ENCODE measurements at places on chromosomes 16 and 17.

DNA sequence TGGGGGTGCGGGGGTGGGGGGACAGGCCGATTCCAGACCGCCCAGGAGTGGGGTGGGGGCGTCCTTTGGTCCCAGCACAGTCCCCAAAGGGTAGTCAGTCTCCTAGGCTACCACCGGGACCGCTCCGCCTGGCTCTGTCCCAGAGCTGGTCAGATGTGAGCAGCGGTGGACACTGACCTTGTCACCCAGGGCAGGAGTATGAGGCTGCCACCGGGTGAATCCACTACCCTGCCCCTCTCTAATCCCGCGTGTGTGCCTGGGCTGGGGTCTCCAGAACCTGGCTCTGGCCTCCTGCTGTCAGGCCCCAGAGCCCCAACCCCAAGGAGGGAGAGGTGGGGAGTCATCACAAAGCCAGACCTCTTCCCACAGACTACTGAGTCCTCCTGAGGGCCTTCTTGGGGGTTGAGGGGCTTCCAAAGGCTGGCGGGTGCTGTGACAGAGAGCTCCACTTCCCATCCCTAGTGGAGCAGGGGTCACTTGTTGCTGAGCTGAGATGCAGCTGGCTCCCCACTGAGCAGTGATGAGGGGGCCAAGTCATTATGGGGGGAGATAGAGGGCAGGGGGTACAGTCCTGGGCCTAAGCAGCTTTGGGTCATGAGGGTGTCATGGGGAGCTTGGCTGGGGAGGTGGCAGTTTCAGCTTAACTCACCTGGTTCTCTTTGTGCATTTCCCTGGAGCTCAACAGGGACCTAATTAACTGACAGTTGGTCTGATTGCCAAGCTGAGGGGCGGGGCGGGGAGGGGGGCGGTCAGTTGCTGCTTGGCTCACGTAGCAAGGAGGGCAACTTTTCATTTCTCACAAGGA lies 1.2 kb downstream of the PPP1R1B start:
- DNase-seq = no peak

- no peak for DNase-seq
Measured at GRCh38 chr17:4998732-4999429, 1.1 kb downstream of the KIF1C start.

- DNase-seq = peak; percentile 57
Measured at GRCh38 chr17:69574257-69575197, 160.0 kb downstream of the MAP2K6 start.

GRCh38 chr17:8492121-8492520 lies 56.4 kb downstream of the NDEL1 start:
- DNase-seq = no peak

DNA sequence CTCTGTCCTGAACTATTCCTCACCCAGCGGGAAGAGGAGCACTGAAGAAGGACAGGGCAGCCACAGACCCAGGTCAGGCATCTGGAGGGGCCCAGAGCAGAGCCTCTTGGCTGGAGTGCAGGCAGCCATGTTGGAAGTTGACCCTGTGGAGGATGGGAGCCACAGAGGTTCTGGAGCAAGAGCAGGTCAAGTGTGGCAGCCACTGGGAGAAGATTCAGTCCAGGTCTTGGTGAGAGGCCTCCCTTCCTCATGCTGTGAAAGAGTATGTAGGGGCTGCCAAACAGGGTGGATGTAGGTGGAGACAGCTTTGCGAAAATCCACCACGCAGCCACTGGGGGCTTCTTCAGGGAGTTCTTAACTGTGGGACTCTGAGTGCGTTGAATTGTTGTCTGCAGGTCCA lies 590 bp upstream of the CD79B start:
- no peak for DNase-seq

DNA sequence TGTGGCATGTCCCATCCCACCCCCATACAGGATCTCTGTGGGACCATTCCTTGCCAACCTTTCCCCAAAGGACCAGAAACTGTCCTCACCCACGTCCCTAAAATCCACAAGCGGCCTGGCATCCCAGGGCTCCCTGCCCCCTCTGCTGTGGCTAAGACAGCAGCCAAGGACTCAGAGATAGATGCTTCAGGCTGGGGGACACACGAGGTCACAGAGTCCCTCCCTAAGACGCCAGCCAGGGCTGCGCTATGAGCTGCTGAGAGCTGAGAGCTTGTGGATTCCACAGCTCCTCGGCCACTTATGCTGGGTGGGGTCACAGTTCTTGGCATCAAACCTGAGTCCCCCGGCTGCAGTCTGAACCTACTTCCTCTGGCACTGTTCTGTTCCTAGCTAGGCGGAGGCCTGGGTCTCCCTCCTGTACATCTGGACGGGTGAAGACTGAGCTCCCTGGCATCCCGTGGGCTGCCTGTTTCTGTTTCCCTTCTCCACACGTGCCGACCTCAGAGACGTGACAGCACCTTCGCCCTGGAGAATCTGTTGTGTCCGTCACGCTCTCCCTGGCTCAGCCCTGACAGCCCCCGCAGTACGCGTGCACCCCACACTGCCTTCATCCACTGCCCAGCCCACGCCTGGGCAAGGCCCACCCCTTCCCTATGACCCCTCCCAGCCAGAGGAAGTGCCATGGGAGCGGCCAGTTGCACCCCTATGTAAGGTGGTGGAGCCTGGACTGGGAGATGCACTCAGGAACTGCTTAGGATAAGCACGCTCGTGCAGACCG lies 61.2 kb downstream of the ENGASE start:
- no peak for DNase-seq

GRCh38 chr16:81181013-81181720 lies 57.3 kb upstream of the BCO1 start:
- DNase-seq = peak; percentile 96

GRCh38 chr17:44595216-44595775 lies 38.0 kb downstream of the FZD2 start:
- no peak for DNase-seq

DNA sequence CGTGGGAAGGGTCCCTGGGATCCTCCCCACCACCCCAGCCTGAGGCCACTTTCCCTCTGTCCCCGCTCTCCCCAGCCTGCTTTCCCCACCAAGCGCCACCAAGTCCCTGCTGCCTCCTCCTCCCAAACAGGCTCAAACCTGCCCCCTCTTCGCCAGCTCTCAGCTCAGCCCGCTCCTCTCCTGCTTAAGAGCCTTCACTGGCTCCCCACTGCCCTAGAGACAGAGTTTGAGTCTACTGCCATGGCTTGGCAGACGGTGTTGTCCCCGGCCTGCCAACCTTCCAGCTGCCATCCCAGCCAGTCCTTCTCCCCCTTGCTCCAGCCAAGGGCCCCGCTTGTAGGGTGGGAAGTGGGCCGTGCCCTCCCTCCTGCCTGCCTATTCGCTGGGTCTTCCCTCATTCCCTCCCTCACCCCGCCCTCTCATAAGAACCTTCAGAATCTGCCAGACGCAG lies 11.1 kb downstream of the IL4R start:
- no peak for DNase-seq

DNA sequence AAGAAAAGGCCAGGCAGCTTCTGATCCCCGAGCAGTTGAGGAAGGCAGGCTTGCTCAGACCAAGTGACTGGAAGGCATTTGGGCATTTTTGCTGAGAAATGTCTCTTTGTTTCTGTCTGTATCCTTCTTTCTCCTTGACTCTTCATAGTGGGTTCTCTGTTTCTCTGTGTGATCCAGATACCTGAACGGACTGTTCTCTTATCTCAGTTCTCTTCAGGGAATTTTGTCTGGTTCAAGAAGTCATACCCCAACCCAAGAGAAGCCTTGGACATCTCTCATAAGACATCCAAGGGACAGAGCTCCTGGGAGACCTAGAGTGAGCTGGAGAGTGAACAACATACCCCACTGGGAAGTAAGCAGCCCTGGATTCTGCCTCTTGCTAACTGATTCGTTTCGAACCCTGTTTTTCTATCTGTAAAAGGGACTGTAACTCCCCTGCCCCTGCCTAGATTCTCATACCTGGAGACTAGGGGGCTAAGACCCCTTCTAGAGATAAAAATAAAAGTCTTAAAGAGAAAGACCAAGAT lies 541 bp downstream of the CCL3 start:
- DNase-seq = no peak

DNA sequence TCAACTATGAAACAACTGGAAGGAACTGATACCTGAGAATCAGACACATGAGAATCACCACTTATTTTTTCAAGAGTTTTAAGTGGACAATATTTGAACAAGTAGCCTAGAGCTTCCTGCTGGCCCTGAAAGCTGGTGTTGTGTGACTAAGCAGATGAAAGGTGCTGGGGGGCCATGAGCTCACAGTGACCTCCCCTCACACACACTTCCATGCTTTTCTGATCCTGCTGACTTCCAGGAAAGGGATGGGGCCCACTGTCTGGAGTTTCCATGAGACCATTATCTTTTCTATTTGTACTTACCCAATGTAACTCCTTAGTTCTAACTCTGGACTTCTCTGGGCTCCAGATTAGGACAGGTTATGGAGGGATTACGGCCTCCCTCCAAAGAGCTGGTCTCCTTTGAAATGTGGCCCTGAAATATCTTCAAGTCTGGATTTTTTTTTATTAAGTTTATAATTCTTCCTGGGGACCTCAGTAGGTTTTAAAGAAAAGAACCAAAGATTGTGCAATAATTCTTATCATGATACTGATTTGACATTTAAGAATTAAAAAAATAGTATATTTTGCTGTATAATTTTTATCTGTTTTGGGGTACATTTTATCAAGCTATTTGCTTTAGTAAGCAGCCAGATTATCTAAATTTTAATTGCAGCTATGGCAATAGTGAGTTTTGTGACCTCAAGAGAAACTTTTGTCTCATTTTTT lies 4.9 kb downstream of the CAPNS2 start:
- no peak for DNase-seq

DNA sequence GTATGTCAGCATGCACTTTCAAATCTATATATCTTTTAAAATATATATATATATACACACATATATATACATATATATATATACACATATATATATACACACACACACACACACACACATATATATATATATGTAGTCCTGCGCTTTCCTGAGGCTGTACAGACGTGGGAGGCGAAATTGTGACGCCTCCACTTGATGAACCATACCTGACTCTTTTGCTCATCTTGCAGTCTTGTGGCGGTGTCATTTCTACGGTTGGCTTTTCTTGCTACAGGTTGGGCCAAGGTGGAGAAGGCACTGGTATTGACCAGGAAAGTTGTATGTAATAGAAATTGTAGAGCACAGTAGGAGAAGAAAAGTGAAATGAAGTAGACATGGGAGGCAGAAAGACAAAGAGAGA lies 88.2 kb downstream of the RBFOX1 start:
- no peak for DNase-seq

GRCh38 chr17:33024688-33025486 lies 33.2 kb downstream of the SPACA3 start:
- no peak for DNase-seq

DNA sequence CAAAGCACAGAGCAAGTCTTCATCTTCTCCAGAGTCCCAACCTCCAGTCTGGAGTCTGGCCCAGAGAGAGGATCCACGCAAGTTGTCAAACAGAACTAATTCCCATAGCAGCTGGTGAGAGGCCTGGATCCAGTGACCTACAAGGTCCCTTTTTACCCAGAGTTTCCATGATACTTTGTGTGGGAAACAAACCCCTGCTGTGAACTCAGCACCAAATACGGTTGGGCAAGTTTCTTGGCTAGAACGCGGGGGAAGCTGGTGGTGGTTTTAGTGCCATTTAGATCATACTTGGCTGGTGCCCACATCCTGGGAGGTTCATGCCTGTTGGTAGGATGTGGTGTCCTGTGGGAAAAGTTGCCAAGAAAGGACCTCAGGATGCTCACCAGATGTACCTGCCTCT lies 18.1 kb downstream of the TMC7 start:
- peak; percentile 56 for DNase-seq

- peak; percentile 80 for DNase-seq
Measured at GRCh38 chr17:55717898-55718735, 4.5 kb downstream of the TMEM100 start.

GRCh38 chr16:727291-727977 lies 528 bp downstream of the HAGHL start:
- DNase-seq = no peak

DNA sequence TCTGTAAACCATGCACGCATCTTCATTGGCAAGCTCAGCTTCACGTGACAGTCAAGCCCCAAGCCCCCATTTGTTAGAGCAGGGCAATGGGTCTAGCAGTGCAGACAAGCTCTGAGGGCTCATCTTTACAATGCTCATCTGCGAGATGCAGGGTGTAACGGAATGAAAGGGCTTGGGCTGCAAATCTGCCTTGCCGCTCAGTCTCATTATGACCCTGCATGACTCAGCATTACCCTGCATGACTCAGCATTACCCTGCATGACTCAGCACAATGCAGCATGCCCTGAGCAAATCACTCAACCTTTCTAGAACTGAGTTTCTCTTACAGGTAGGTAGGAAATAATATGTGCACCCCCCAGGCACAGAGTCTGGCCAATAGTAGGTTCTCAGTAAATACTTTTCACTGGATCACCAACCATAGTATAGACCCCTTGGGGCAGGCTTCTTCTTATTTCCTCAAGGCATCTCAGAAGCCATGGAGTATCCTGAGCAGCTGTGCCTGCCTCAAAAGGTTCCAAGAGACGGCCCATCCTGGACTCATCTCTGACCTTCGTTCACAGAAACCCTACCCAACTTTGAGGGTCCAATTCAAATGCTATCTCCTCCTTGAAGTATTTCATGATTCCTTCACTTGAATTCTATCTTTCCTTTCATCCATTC lies 391.3 kb upstream of the CDH5 start:
- peak; percentile 66 for DNase-seq

DNA sequence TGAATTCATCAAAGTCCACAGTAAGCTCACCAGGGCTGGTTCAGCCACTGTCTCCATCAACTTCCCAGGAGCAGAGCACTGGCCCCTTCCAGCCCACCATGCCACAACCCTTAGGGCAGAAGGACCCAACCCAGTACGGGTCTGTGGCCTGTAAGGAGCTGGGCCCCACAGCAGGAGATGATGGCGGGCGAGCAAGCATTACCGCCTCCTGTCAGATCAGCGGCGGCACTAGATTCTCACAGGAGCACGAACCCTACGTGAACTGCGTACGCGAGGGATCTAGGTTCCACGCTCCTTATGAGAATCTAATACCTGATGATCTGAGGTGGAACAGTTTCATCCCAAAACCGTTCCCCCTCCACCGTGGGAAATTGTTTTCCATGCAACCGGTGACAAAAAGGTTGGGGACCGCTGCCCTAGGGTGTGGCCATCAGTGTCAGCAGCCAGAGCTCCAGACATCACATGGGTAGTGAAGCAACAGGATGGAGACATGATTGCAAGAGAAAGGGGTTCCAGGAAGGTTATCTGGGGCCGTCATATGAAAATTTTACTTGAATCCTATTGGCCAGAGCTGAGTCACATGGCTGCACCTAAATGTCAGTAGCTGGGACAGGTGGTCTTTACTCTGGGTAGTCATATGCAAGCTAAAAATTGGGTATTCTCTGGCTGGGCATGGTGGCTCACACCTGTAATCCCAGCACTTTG lies 12.4 kb upstream of the SLC25A19 start:
- no peak for DNase-seq

GRCh38 chr17:79836972-79837887 lies 2.0 kb downstream of the CBX4 start:
- DNase-seq = peak; percentile 86
